Stimulated activated CD4-positive, alpha-beta T cell treated with anti-CD3 and anti-CD28 coated beads, Interleukin-1b, Interleukin-23, amount 100 ng/mL, for 24 hours (primary cell): ENCODE measurements at places on chromosomes 2 and 18.

GRCh38 chr2:9703085-9703678, 72.4 kb upstream of the YWHAQ start:
- DNase-seq, result peak; percentile 52

GRCh38 chr2:189595417-189595816, 14.8 kb upstream of the SLC40A1 start:
- DNase-seq, result no peak

- DNase-seq, result no peak
Measured at GRCh38 chr2:236622660-236623059, 53.0 kb downstream of the ACKR3 start.

- DNase-seq, result no peak
Measured at GRCh38 chr2:105571445-105571987, 172.7 kb upstream of the FHL2 start.

GRCh38 chr2:134135793-134136192, 118.1 kb upstream of the MGAT5 start:
- no peak for DNase-seq

DNA sequence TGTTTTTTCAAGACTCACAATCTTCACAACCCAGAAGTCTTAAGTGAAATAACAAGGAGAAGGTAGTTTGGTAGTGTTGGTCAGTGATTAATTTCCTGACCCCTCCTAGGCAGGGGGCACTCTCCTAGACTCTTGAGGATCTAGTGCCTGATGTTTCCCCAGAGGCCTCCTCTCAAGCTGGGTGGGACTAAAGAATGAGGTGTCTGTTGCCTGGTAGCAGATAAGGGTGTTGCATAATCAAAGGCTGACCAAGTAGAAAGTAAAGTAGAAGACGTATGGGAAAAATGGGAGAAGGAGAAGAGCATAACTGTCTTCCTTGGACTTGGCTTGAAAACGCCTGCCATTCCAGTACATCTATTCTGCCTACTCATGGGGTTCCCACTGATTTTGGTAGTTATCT, 37.8 kb downstream of the VIT start:
- DNase-seq, result no peak

DNA sequence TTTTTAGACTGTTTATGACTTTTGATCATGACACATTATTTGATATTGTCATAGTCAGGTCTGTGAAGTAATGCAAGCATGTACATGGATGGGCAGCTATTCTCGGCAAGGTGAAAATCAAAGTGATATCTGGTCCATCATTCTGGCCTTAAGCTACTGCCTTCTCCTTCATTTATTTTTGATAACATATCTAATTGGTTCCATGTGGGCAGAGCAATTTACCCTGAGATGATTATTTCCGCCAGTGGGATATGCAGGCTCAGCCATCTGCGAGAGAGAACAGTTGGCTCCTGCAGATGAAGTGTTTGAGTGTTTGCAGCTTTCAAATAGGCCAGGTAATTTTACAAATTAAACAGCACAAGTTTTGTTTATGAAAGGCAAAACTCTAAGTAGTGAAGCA, 116.4 kb downstream of the LYPD6 start:
- no peak for DNase-seq

- DNase-seq, result no peak
Measured at GRCh38 chr18:8084160-8084559, 517.0 kb downstream of the PTPRM start.

GRCh38 chr2:82641598-82642180, 1817.4 kb downstream of the SUCLG1 start:
- DNase-seq, result no peak

DNA sequence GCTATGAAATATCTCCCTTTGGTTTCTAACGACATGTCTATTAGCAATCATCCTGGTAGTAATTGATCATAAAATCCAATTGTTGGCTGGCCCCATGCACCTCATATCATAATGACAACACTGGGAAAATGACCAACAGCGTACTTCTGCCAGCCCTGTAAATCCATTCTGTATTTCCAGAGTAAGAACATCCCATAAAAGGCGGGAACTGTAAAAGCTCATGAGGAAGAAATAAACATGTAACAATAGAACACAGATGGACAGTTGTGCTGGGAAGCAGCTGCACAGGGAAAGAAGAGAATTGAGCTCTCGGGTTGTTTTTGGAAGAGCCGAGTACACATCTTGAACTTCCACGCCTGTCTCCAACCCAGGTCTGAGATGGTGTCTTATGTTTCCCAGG, 218.7 kb downstream of the CMPK2 start:
- no peak for DNase-seq

- DNase-seq, result no peak
Measured at GRCh38 chr2:240292619-240293525, 142.6 kb upstream of the GPC1 start.

GRCh38 chr2:119823734-119824334, 64.1 kb downstream of the PTPN4 start:
- DNase-seq, result no peak

DNA sequence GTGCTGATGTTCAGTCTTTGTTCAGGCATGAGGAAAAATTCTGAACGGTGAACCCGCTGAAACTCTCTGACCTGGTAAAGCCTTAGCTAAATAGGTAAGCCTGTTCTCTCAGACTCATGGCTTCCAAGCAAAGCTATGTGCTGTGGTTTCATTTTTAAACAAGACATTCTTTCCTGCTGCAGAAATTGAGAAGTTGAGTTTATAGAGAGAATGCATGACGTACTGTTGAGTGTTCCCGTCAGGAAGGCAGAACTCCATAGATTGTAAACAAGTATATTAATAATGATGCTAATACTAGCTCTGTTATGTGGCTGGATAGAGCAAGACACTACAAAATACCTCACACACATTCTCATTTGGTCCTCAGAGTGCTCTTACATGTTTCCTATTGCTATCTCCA, 424.0 kb upstream of the CRIM1 start:
- DNase-seq, result no peak

DNA sequence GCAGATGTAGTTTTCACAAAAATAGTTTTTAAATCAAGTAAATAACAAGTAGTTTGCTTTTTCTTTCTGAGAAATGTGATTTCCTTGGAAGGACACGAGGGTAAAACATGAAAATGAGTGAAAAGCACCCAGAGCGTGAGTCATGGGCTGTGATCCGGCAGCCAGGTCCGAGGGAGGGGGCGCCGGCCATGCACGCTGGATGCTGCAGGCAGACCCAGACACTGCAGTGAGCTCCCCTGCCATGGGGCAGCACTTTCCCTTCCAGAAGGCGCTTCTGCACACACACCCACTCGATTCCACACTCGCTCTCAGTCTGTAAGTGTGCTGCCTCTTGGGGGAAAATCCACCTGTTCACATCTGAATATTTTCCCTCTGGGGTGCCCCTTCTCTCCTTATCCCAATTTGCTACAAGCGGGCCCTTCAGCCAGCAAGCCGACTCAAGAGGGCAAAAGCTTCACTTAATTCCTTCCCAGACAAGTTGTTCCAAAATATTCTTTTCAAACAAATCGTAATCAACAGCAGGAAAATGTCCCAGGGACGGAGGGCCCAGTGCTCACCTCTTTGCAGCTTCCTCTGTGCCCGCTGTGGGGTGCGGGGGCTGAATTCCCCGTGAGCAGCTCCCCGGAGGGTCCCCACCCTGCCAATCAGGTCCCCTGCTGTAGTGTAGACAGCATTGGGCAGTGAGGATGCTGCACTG, 87.0 kb upstream of the ID2 start:
- DNase-seq, result no peak

DNA sequence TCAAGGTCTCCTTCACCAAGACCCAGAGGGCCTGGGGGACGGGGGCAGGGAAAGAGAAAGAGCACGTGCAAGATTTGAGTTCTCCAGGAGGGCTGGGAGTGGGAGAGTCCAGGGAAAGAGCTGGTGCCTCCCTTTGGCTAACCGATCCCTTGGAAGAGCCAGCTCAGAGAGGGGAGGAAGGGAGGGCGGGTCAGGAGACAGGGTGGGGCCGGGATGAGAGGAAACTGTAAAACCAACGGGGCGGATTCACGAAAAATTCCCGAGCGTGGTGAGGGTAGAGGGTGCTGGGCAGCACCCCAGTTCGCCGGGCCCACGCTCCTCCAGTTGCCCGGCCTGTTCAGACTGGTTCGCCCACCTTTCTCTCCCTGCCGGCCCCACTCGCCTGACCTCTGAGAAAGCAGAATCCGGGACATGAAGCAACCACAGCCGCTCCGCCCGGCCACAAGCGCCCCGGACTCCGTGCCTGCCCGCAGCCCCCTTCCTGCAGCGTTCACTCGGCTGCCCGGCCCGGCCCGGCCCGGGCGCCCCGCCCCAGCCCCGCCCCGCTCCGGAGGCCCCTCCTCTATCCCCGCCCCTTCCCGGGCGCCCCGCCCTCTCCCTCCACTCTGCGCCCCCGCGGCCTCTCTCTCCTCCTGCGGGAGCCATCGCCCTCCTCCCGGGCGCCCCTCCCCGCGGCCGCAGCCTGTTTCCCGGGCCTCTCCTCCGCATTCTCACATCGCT, 230.9 kb upstream of the SMAD2 start:
- peak; percentile 54 for DNase-seq

DNA sequence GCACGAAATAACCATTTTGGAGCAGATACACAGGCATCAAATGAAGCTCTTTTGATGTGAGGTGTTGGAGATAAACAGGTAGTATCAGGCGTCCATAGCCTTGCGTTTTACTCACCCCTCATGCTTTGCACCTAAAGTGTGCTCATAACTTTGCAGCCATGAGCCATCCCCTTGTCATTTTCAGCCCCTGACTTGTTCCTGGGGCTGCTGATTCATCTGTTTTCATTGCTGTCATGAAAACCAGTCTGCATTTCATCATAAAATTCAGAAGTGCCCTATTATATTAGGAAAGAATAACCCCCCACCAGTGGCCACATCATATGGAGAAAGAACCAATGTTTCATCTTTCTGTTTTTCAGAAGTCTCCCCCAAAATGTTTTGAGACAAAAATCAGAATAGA, 329.7 kb upstream of the NRP2 start:
- no peak for DNase-seq

DNA sequence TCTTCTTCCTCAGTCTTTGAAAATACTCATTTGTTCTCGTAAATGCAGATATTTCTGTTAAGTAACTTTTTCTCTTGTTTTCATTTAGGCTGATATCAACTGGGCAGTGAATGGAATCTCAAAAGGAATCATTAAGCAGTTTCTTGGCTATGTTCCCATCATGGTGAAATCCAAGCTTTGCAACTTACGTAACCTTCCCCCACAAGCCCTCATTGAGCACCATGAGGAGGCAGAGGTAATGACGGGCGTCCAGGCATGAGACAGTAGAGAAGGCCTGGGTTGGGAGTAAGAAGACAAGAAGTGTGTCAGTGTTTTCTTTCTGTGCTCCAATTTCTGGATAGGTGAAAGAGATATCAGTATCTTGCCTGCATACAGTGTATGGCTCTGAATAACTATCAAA, 5.1 kb downstream of the POLR1B start:
- DNase-seq, result no peak

DNA sequence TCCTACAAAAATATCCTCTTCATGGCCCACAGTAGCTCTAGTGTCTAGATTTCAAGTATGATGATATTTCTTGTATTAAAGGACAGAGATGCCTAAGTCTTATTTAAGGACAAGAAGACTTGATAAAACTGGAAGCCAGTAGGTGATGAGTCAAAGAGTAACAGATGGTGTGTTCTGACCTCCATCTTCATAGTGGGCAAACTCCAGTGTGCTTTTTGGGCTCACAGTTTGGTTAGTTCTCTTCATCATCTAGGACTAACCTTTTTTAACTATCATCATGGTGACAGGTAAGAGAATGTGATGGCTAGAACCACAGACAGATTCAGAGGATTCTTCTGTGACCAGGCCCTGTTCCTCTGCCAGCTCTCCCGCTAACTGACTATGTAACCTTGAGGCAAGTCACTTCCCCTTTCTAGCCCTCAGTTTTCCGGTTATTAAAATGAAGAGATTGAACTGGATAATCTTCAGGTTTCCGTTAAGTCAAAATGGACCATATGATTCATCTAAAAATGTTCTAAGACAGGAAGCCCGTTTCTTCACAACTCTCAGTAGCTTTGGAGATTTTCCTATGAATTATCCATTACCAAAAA, 140.3 kb upstream of the RASGRP3 start:
- no peak for DNase-seq

DNA sequence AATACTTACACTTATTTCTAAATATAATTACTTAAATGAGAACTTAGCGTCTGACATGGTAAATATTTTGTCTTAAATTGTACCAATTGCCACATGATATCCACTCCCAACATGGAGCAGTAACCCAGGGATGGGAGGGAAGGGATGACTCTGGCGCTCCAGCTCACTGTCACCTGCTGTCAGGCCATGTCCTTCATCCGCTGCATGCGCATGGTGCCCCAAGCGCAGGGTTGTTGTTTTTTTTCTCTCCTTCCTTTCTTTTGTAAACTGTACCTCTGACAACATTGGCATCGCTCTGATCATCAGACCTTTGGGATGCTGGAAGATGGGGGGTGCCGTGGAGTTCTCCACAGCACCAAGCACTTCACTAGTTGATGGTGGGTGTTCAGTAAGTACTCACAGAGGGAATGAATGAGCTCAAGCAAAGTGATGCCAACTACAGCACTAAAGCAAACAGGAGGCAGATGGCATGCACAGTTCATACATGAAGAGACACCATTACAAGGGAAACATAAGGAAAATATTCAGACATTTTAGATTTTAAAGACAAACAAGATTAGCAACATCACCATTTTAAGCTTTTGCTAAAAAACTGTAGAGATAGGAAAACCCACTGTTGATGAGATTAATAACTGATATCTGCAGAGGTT, 247.8 kb downstream of the GBX2 start:
- DNase-seq, result no peak

DNA sequence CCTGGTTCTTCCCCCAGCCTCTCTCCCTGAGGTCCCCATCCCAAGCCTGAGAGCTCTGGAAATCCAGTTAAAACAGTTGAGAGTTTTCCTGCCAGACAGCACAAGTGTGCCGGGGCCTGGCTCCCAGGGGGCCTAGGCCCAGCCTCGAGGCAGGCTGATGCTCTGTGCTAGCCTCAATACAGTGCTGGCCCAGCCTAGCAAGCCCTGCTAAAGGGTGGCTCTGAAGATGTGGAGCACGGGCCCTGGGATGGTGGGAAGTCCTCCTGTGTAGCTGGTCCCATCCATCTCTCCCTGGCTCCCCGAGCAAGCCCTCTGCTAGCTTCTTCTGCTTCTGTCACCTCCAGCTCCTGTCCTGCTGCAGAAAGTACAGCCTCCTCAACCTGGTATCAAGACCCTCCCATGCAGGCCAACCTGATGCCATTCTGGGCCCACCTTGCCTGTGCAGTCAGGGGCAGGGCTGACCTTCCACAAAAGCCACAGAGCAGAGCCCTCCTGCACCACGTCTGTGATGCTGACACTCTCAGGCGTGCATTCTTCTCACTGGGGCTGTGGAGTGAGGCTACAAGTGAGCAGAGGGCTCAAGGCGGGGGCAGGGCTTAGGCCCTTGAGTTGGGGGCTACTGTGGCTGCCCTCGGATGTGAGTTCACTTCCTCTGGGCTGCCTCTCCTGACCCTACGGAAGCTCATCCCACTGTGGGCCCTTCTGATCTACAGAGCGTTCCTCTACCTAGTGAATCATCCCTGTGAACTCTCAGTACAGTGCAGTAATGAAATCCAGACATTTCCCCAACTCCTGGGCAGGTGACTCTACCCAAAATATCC, 60.1 kb upstream of the LAPTM4A start:
- no peak for DNase-seq

DNA sequence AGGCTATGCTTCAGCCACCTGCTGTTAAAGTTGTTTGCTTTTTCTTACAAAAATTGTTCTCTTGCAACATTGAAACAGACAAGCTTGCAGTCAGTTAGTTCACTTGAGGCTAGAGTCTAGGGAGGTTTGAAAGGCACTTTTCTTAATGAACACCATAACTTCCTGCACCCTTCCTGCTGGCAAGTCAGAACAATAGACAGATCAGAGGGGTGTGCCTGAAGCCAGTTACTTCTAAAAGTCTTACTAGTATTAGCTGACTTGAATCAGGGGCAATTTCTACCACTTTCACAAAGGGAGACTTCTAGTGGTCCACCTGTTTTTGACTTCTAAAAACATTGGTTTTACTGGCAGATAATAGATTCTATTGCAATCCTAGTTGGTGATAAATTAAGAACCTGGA, 367.4 kb upstream of the CDH20 start:
- no peak for DNase-seq
